Stimulated activated CD4-positive, alpha-beta T cell treated with anti-CD3 and anti-CD28 coated beads, Interleukin-2, amount 100 ng/mL, for 48 hours (primary cell): ENCODE measurements at places on chromosomes 5 and 9.

DNA sequence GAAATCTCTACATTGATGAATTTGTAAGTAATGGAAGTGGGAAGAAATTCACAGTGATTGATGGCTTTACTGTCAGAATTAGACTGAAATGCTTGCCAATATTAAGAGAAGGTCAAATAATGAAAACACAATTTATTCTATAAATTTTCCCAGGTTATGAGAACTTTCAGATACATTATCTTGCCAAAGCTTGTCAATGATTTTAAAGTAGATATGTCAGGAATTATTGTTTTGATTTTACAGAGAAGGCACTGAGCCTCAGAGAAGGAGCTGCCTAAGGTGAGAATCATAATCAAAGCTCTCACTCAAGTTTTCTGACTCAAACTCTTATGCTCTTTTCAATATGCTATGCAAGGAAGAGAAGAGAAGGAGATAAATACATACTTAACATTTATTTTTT is 564.0 kb upstream of the RGMB start:
- DNase-seq = no peak

GRCh38 chr5:97124335-97124734 is 18.1 kb downstream of the LIX1 start:
- no peak for DNase-seq

DNA sequence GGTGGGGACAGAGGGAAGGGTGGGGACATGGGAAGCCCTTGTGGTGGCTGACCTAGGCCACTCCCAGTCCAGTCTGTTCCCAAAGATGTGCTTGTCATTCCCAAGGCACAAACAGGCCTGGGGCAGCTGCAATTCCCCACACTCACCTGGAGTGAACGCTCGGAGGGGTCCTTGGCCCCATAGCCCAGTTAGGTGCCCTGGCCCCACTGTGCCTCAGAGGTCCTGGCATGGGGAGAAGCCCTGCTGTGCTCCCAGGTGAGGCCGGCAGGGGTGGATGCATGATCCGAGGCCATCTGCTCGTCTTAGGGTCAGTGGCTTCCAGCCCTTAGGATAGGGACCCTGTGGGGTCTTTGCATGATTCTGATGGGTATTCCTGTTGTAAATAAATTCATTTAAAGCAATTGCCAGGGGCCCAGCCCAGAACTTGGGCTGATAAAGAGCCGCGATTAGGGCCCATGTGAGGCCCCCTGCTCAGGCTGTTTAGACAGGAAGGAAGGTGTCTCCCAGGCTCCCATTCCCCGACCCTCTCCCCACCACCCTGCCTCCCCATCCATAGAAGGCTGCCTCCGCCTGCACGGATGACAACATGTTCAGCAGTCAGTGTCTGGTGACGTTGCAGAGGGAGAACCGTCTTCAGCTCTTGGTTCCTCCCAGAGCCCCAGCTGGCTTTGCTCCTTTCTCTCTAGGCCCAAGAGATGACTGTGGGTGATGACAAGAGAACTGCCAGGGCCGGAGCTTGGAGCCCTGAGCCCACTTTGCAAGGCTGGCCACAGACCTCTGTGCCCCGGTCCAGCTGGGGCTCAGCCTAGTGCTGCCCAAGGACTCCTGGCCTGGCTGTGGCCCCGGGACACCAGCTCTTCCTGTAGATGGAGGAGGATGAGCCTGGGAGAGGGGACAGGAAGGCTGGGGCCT is 28.4 kb upstream of the IRX4 start:
- DNase-seq = no peak

- no peak for DNase-seq
These were observed 530.8 kb upstream of the CLINT1 start for GRCh38 chr5:158389786-158390185.

GRCh38 chr9:92718086-92719001 is 46.3 kb downstream of the BICD2 start:
- DNase-seq = no peak

- DNase-seq = no peak
These were observed 11.1 kb downstream of the GAPVD1 start for GRCh38 chr9:125272697-125273096.

GRCh38 chr5:78547731-78548615 is 100.6 kb downstream of the LHFPL2 start:
- no peak for DNase-seq

DNA sequence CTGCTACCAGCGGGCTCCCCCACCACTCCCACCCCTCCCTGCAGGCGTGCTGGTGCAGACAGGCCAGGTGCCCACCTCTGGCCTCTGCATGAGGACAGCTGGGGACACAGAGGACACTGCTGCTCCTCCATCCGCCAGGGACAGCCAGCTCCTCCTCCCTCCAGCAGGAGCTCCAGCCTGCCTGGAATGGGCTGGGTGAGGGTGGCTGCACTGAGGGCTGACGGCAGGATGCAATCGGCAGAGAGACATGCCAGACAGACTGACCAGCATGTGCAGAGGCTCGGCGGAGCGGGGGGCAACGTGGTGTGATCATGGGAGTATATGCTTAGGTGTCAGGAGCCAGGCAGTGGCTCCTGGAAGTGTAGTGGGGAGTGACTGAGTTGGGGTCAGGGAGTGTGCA is 68.4 kb downstream of the RASGEF1C start:
- DNase-seq = no peak

- no peak for DNase-seq
These were observed 18.8 kb downstream of the FAM163B start for GRCh38 chr9:133590231-133590855.

DNA sequence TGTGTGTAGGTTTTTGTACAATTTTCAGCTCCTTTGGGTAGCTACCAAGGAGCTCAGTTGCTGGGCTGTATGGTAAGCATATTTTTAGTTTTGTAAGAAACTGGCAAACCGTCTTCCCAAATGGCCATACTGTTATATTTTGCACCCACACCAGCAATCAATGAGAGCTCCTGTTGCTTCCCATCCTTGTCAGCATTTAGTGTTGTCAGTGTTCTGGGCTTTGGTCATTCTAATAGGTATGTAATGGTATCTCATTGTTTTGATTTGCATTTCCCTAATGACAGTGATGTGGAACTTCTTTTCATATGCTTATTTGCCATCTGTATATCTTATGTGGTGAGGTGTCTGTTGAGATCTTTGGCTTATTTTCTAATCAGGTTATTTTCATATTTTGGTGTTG is 320.1 kb downstream of the MLLT3 start:
- no peak for DNase-seq

DNA sequence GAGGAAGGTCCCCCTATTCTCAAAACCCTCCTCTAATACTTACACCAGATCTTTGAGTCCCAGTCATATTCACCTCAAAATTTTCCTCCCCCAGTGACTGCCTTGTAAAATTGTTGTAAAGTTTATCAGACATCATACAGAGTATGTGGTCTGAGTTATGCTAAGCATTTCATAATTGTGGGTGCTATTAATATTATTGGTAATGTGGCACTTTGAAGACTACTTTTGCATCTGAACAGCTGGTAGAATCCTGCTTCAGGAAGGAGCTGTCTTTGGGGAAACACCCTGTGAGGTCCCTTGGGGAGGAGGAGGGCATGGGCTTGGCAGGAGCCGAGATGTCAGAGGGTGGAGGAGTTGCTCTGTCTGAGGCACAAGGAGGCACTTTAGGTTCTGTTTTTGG is 164.9 kb upstream of the ZNF618 start:
- DNase-seq = no peak
